ENCODE measurements at places on chromosomes 2 and 18.
A peak's percentile ranks its signal among the peaks of the same experiment; 100 is the strongest.

- no peak for DNase-seq
These were observed 668.2 kb upstream of the HS6ST1 start for GRCh38 chr2:128986867-128987268.

DNA sequence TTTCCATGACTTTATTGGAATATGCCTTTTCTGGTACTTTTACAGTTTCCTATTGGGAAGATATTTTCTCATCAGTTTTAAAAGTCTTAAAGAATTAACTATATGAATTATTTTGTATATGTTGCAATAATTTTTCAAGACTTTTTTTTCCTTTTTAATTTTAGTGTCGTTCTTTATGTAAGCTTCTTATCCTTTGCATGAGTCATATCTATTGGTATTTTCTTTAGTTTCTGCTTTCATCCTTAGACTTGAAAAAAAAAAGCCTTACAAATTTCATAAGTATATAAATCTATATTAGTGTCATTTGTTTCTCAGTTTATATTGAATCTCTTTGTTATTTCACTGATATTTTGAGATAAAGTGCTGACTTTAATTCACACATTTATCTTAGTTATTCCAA, 94.9 kb downstream of the DSEL start:
- DNase-seq: peak; percentile 48

DNA sequence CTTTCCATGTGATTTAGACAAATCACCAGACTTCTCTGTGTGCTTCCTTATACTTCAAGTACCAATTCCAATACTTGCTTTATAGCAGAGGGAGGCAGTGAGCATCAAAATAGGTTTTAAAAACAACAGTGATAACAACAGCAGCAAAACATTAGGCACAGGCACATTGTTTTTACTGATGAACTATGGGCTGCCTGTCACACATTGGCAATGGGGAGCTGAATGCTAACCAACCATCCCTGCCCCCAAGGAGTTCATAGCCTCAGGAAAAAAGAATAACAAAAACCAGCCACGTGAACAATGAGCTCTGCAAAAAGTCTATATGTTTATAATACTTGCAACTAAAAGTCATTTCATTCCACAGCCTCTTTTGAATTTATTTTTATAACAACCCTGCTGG, 287.9 kb upstream of the TRIB2 start:
- DNase-seq: peak; percentile 57

DNA sequence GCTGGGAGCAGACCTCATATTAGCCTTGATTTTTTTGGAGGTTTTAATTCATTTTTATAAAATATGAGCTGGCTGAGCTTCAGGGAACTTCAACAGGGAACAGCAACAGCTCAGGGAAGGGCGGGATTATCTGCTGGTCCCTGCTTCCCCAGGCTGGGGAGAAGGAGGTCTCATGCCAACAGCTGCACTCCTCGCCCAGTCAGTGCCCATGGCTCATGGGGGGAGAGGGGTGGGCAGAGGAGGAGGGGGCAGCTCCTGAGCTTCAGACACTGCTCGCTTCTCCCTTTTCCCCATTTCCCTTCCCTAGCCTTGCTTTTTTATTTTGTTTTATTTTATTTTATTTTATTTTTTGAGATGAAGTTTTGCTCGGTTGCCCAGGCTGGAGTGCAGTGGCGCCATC, 442 bp upstream of the OTOF start:
- DNase-seq: no peak

DNA sequence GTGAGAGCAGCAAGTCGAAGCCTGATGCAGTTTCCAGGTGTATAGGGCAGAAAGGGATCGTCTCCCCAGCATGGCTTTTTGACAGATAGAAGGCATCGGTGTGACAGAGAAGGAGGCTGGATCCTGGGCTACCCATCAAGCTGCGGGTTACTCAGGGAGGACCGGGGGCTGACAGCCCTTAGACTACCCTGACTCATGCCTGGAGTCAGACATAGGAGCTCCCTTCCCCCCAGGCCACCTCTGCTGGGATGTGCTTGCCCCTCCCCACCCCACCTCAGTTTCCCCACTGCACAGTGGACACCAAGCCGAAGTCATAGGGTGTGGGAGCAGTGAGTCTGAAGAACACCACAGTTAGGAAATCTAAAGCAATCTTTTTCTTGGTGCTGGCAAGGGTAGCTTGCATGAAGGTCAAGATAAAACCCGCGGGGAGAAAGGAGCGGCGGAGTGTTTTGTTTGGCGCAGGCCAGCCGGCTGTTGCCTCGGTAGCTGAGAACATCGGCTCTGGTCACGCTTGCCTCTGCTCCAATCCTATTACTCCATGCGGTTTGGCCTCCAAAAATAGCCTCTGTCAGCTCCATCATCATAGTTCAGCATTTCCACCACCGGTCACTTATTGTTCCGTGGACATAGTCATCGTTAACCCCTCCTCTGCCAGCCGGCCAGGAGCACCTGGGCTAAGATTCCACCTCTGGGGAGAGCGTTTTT, 169.2 kb upstream of the GLI2 start:
- peak; percentile 89 for DNase-seq

DNA sequence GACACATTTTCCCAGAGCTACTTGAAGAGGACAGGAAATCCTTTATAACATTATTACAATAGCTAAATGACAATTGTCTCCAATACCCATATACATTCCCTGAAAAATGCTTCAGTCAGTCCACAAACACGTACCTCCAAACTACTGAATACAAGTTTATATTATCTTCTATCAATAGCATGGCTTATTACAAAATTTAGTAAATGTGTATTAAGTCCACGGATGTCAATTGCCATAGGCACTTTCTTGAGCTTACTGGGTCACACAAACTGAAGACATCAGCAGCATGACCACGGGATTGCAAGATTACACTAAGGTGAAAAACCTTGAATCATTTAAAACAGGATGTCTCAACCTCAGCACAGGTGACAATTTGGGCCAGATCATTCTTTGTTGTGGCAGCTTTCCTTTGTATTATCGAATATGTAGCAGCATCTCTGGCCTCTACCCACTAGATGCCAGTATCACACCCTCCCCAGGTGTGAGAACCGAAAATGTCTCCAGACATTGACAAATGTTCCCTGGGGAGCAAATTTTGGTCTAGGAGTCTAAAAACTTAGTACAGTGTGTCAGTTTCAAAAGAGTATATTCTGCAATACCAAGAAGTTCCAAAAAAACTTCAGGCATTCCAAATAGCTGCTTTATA, 1.4 kb downstream of the MBD2 start:
- no peak for DNase-seq

DNA sequence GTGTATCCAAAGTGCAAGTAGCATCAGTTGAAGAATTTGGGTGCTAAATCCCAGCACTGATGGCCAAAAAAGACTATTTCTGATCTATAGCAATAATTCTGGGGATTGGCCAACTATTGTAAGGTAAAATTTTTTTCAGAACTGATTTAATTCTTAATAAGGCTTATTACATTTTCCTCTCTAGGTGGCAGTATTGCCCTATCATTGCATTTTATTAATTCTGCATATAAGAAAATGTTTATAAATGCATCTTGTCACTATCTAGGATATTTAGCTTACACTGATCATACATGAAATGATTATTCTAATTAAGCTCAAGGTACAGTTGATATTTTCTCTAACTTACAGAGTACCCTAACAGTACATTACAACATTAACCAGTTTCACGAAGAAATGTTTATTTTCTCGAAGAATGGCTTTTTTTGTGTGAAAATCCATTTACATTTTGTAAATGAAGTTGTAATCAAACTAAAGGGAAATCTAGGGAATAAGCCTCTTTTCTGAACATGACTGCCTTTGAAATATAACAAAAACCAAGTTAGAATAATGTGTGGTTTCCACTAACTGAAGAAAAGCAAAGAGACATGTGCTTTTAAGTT, 11.0 kb downstream of the TTN start:
- peak; percentile 83 for DNase-seq

- DNase-seq: peak; percentile 53
These were observed 1.5 kb downstream of the DLX2 start for GRCh38 chr2:172100935-172101820.

- DNase-seq: no peak
These were observed 322.6 kb downstream of the AFF3 start for GRCh38 chr2:99819766-99820165.

DNA sequence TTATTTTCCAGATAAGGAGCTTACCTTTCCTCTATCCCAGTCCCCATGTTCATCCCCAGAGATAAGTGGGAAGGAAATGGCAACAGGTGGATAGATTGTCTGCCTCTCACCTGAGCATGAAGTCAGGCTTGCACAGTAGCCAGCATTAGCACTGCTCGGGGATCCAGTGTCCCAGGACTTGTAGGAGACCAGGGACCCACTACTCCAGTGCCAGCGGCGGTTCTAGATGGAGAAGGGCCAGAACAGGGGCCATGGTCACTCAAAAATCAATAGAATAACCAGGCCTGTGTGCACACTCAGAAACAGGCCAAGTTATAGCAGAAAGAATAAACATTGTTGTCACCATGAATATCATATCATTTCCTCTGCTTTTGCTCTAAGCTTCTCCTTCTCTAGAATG, 2.4 kb downstream of the REG1B start:
- no peak for DNase-seq

GRCh38 chr18:48728204-48728833, 189.5 kb downstream of the CTIF start:
- DNase-seq: peak; percentile 51

DNA sequence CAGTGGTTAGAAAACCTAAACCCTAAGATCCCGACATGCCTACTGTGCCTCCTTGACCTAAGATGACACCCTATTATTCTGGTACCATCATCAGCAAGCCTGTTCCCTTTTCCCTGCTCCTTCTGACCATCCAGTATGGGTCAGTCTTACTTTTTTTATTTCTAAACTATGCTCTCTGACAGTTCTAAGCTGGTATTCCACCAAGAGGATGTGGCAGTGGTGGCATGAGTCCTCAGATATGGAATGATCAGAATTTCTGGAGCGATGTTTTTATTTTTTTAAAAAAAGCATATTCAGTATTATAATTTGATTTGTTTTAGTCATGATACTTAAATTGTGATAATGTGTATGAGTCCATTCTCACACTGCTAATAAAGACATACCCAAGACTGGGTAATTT, 145.9 kb upstream of the LHCGR start:
- peak; percentile 7 for DNase-seq

DNA sequence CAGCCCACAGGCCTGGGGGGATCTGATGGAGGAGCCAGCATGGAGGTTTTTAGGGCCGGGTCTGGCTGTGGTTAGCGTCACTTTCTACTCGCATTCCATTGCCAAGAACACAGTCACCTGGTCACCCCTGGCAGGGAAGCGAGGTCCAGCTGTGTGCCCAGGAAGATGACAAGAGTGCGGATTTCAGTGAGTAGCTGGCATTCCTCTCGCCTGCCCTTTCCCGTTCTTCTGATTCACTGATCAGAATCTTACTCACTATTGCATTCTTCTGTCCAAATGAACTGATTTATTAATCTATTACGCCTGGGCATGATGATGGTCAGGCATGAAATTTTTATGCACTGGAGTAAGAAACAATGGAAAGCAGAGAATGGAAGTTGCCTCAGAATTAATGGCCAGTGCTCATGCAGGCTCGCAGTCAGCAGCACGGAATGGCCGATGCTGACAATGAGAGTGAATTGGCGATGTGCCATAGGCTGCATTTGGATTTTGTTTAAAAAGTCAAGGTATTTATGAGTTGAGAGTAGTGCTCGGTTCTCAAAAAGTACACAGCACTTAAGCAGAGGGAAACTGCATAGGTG, 76.4 kb upstream of the MGAT5 start:
- no peak for DNase-seq

DNA sequence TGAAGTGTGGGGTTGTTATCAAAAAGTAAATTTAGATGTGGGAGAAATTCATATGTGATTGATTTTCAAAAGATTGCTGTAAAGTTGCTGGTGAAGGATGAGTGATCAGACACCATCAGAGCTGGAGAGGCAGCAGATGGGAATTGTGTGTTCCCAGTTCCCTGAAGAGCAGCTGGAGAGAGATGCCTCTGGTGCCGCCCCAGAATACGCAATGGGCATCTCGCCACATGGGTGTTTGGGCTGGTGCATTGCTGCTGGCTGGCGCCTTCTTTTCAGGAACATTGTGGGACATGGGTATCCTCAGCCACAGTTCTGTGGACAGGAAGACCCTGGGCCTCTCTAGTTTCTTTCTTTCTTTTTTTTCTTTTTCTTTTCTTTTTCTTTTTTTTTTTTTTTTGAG, 11.9 kb downstream of the ATG4B start:
- no peak for DNase-seq

GRCh38 chr18:13629841-13630715, 96.3 kb downstream of the FAM210A start:
- DNase-seq: peak; percentile 80

GRCh38 chr2:168166902-168167510, 80.4 kb downstream of the STK39 start:
- DNase-seq: no peak

DNA sequence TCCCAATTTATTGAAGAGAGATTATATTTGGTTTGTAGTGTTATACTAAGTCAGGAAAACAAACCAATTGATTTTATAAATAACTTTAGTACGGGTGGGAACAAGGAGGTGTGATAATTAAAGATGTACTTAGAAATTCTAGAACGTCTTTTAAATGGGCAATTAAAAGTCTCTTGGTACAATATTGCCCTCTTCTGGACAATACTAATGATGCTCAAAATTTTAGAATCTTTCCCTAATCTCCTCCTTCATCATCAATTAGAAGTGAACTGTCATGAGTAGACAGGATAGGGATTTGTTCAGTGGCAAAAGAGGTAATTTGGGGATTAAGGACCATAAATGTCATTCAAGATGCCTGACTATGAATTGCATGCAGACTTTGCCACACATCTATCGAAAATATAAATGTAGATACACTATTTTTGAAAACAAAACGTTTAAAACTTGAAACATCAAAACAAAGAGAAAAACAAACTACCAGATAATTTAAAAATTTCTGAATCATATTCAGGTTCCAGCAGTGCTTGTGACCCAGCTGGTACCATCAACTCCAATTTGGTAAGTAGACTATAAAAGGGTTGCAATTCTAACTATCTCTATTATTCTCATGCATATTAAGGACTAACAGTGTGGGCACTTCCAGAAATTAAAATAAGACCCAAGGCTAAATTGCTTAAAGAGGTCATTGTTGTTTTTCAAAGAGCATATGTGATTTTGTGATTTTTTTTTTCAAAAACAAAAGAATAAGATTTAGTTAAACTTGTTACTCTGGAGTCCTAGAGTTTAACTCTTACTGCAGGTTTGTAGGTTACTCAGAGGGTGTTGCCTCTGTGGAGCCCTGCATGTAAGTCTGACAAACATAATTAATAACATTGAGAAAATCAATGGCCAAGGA, 123.5 kb downstream of the LAMA3 start:
- peak; percentile 75 for DNase-seq

DNA sequence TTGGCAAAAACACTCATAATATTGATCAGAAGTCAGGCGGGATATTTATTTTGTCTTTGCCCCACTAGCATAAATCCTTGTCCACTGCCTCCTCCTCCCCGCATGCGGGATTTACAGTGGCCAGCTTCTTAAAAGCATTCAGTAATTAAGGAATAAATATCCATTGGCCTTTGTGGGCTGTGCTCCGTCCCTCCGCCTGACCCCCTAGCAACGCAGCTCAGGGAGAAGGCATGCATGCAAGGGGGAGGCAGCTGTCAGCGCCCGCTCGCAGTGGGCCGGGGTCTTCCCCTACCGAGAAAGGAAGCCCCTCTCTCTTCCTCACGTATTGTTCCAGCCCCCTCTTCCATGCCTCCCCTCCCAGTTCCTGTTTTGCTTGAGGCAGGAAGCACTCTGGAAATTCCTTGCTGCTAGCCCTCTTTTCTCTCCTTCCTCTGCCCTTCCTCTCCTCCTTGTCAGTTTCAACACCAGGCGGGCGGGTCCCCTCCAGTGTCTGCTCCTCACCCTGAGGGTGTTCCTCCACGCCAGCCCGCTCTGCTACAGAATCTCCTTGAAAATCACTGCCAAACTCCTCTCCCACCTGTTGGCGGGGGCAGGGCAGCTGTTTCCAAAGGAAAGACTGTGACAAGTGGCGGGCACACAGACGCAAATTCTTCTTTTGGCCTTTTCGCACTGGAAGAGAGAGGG, 60.1 kb downstream of the GBX2 start:
- no peak for DNase-seq
